ENCODE measurements at places on chromosomes 6 and 20.
A peak's percentile ranks its signal among the peaks of the same experiment; 100 is the strongest.

DNA sequence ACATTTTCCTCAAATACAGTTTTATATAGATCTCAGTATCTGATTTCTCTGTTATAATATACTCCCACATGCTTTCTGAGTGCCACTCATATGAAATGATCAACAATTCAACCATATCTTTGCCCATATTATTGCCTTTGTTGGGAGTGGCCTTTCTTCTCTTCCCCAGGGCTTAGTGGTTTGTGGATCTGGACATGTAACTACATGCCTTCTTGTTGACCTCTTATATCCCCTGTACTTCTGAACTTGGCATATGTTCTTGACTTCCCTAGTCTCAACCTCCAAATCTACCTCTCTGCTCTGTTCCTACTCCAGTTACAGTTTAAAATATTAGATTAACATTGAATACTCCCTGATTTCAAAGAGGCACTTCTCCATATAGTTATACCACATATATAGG is 34.3 kb upstream of the PRIM2 start:
- no peak for DNase-seq

DNA sequence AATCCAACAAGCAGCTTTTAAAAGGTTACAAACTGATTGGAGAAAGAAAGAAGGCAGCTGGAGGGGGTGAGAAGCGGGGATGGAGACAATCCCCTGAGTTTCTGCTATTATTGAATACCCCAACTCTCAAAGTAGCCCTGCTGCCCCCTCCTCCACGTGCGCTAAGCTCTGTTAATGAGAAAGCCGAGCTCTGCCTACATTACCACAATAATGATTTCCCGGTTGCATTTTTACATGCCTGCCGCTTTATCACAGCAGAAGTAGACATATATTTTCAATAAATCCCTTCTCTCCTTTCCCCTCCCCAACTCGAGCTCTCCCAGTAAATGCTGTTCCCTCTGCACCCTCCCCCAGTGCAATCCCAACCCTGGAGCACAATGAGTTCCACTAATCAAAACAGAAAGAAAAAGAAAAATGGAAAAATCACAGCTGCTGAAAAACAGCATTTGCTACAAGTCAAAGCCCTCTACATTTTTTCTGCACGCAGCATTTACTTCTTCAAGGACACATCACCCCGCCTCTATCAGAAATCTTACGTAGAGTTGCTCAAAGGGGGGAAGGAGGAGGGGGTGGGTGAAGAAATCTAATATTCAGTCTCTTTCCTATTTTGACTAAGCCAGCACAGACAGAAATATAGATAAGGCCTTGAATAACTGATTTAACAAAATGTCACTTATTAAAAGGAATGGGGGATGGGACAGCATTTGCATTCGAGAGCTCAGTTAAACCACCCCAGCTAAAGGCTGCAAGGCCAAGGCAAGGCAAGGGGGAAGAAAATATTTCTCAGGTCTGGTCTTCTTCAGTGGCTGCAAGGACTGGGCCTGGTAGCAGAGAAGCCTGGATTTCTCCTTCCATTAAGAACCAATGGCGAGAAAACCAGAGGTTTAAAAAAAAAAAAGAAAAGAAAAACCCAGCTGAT is 10.7 kb downstream of the TRERF1 start:
- DNase-seq, result no peak

GRCh38 chr6:7433121-7433617 is 43.6 kb downstream of the RIOK1 start:
- no peak for DNase-seq

DNA sequence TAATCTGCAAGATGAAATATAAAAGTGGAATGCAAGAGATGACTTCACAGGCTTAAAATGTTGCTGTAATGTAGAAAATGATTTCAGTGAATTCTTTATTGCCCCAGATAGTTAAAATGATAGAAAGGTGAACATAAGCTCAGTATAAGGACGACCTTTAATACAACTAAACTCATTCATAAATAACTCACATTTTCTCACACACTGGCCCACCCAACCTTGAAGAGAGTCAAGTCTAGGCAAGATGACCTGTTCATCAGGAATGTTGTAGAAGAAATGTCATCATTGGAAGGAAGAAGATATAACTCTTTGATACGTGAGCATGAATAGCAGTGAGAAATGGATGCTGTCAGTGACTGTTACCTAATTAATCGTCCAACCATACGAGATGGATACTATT is 111.1 kb upstream of the SASH1 start:
- no peak for DNase-seq

DNA sequence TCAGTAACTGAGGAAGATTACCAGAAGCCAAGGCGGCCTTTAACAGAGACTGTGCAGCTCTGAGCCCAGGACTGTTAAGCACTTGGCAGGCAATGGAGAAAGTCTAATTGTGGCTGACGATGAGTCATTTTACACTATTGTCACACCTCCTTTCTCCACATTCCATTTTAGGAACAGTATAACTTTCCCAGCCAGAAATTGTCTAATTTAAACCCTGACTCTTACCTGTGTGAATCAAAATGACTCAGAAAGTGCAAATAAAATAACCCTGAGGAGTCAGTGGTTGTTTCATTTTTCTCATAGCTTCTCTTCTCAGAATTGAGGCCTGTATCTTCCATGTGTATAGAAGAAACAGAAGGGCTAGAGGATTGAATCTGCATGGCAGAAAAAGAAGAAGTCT is 40.0 kb upstream of the OPN5 start:
- DNase-seq, result no peak

GRCh38 chr6:168370310-168370991 is 50.9 kb upstream of the DACT2 start:
- no peak for DNase-seq

DNA sequence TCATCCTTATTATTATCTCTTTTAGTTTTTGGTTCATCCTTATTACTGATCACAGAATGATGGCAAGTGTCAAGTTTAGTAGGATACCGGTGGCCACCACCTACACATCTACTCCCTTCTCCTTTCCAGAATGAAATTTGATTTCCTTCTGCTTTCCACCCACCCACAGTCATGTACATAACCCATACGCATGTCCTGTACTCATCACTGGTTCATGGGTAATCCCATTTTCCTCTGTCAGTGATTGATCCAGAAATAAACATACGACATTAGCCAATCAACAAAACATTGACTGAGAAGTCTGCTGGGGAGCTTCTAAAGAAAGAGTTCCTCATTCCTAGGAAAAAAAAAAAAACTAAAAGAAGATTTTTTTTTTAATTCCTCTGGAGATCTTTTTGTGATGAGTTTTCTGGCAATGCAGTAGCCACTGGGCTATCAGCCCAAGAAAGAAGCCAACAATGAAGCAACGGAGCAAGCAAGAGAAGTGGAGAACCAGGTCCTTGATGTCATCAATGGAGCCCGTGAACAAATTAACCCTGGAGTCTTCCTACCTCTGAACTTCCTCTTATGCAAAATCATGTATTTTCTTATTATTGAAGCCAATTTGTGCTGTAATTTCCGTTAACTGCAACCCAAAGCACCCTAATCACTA is 127.8 kb downstream of the TASP1 start:
- DNase-seq, result no peak

DNA sequence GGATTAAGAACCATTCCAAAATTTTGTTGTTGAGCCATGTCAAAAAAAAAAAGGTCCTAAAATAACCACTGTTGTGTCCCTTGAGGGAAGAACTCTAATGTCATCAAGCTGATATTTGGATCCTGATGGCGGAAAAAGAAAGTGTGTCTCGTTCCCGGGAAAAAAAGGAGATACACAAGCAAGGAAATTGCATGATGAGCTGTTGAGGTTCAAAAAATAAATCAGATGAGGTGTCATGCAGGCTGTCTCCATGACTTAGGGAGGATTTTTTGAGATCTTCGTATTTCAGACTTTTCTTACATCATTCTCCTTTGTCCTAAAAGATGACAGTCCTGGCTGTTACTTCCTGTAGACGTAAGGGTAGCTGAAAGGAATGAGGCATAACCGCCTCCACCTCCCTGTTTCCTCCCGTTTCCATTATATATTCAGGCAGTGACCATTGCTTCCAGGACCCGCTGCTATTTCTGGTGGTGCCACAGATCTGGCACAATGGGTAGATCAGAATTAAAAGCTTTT is 117.3 kb upstream of the TNFAIP3 start:
- no peak for DNase-seq

DNA sequence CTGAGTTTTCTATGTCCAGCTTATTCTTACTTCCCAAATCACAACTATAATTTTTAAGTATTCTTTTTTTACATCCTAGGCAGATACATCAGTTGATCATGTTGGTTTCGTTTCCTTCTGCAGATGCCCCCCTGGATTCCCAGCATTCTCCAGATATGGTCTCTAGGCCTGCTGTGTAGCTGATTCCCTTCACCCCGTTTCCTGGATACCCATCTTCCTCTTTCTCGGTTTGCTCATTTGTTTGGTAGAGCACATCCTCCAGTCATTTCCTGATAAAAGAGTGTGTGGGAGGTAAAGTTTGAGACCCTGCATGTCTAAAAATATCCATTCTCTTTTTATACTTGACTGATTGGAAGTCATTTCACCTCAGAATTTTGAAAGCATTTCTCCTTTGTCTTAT is 66.4 kb downstream of the ANKS1A start:
- DNase-seq, result no peak

- DNase-seq, result no peak
Measured at GRCh38 chr20:42024653-42025052, 406.5 kb upstream of the CHD6 start.

DNA sequence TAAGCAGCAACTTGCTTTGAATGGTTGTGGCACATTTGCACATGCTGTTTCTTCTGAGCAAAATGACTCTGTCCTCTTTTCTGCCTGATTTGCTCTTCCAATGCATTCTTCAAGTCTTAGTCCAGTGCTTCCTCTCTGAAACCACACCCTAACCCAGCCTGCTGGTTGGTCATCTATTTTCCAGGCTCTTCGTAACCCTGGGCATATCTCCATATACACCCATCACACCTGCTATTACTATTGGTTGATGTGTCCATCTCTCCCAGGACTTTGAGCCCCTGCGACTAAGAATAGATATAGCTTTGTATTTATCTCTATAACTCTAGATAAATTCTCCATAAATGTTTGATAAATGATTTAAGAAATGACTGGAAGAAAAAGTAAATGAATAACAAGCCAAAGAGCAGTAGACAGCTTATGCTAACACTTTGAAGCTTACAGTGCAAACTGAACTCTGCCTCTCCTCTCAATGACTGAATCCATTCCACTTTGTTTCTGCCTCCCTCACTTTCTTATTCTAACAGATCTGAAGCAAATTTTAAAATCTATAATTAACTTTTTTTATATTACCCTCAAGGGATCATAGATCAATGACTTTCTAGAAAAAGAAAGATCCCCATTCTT is 59.7 kb upstream of the NT5E start:
- DNase-seq, result no peak

DNA sequence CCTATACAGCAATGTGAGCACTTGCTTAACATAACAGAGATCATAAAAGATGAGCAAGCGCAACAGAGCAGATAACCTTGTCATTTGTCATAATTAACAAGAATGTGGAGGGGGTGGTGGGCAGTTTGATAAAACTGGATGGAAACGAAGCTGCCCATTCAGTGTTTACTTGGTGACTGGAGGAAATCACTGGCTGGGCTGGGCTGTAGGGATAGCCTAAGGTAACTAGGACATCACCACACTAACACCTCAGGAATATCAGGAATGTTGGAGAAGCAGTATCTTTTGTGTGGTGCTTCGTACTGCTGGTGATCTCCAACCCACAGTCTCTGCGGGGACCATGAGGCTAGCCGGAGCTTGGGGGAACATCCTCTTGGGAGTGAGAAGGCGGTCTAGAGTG is 218.4 kb downstream of the HIVEP2 start:
- DNase-seq, result no peak

DNA sequence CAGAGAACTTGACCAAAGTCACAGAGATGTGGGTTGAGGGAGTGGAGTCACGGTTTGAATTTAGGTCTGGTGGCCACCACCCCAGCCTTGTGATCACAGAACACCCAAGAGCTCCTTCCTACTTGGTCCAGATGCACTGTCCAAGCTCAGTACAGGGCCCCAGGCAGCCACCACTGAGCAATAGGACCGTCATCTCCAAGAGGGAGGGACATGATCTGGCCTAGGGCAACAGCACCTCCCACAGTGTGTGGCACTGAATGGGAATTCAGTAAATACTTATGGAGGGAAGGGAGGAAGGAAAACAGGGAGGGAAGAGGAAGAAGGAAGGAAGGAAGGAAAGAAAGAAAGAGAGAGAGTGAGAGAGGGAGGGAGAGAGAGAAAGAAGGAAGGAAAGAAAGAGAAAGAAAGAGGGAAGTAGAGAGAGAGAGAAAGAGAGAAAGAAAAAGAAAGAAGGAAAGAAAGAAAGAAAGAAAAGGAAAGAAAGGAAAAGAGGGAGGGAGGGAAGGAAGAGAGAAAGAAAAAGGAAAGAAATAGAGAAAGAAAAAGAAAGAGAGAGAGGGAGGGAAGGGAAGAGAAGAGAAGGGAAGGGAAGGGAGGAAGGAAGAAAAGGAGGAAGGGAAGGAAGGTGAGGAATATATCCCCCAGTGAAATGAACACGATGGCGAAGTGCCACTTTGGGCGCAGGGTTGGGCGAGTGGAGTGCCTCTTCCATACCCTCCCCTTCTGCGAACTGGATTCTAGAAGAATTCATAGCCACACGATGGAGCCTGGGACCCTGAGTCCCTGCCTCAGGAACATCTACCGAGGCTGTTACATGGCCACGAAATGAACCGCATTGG is 243.7 kb downstream of the TFAP2C start:
- DNase-seq, result no peak

- DNase-seq, result no peak
Measured at GRCh38 chr20:57985278-57985677, 243.2 kb downstream of the ANKRD60 start.

- DNase-seq, result no peak
Measured at GRCh38 chr20:48603819-48604405, 223.9 kb downstream of the PREX1 start.

GRCh38 chr6:152355166-152355565 is 282.0 kb downstream of the SYNE1 start:
- peak; percentile 15 for DNase-seq

DNA sequence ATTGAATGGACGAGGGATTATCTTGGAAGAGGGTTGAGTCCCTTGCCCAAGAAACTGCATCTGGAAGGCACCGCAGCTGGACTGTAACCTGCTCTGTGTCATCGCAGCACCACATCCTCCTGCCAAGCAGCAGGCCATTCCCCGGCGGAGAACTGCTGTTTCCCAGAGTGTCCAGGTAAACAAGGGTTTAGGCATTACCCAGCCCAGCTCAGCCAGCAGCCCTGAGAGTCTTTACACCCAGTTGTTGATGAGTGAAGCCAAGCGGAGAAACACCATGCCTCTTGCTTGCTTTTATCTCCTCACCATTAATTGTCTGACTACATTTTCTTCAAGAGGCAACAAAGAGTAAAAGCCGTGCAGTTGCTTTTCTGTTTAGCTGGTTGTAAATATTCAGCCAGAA is 104.1 kb downstream of the CDH4 start:
- no peak for DNase-seq

DNA sequence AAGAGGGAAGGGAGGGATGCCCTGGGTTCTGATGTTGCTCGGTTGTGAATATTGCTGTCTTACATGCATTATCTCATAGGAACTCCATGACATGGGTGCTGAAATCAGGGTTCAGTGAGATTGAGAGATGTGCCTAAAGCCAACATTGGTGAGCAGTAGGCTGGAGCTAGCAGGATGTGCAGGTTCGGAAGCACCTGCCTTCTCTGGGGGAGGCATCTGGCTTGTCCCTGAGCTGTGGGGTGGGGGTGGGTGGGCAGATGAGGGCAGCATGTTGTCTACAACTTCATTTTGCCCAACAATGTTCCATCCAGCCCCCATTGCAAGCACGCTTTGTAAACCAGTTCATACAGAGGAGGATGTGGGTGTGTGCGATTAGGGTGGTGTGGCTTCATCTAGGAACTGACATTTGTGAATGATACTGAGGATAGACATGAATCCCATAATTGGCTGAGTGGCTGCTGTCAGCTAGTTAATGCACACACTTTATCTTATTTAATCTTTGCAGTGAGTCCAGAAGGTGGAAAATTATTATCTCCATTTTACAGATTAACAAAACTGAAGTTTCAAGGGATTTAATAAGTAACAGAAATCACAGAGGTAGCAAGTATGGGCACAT is 119.4 kb downstream of the SYNDIG1 start:
- DNase-seq, result peak; percentile 47

Measured in NCI-H524 treated with DMSO at 0.1 percent for 48 hours (cell line).